ENCODE measurements at places on chromosomes 16 and 17. TPM values are rescaled to one million over a fixed set of nuclear protein-coding genes. Genes with fewer than 3 reads are reported as not detected.

The KRT27 gene
- total RNA-seq = not detected

The LDAF1 gene
- 62.3 TPM for total RNA-seq

The PIPOX gene
- total RNA-seq = 0.64 TPM

The OR4D1 gene
- total RNA-seq = not detected

The IL34 gene
- 7.9 TPM for total RNA-seq

The MYL11 gene
- 2.2 TPM for total RNA-seq

The PLXDC1 gene
- total RNA-seq = 3.1 TPM

Data from esophagus mucosa (tissue), 1 donor.